ENCODE measurements at places on chromosomes 2 and 18. TPM values are rescaled to one million over a fixed set of nuclear protein-coding genes. Genes with fewer than 3 reads are reported as not detected.

GRCh38 chr2:40654346-40654745, 202.5 kb upstream of the SLC8A1 start:
- H3K27ac ChIP-seq, result no peak overlapping the region
- no peak overlapping the region for H3K4me3 ChIP-seq
- no peaks in the 10 kb centered on the region for H3K36me3 ChIP-seq
- DNase-seq, result no peak

Gene POTEI
- not detected for total RNA-seq

DNA sequence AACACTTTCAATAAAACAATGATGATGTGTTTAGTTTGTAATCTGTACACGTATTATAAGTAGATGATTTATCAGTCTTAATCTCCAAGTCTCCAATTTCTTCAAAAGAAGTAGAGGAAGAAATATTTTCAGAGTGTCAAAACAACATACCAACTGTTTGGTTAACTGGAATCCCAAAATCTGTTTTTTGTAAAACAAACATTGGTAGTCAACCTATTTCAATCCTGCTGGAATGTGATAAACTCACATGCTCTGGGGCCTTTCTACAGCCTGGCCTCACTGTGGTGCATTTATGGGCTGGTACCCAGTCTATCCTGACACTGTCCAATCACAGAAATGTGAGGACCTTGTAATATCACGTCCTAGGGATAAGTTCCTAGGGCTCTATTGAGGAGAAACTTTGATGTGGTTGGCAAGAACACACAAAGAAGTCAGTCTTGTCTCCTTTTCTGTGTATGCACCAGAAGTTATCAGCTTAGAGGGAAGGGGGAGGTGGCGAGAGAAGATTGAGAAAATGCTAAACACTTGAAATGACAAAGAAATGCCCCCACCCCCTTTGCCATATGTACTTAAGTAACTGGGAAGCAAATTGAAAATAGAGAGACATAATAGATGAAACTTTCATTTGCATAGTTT, 47.2 kb downstream of the PRKRA start:
- H3K36me3 ChIP-seq, result no peaks in the 10 kb centered on the region
- H3K27ac ChIP-seq, result no peak overlapping the region
- no peaks in the 10 kb centered on the region for H3K27me3 ChIP-seq
- DNase-seq, result no peak

- no peak for DNase-seq
- no peaks in the 10 kb centered on the region for H3K27me3 ChIP-seq
- no peak overlapping the region for H3K4me3 ChIP-seq
Measured at GRCh38 chr18:41745166-41746049, 209.6 kb upstream of the PIK3C3 start.

- no peaks in the 10 kb centered on the region for H3K27me3 ChIP-seq
- no peaks in the 10 kb centered on the region for H3K4me1 ChIP-seq
- H3K27ac ChIP-seq, result no peak overlapping the region
- no peak overlapping the region for H3K4me3 ChIP-seq
Measured at GRCh38 chr2:46470114-46470628, 9.2 kb upstream of the TMEM247 start.

GRCh38 chr18:71398531-71398930, 1109.7 kb downstream of the SOCS6 start:
- no peak overlapping the region for H3K27ac ChIP-seq
- no peaks in the 10 kb centered on the region for H3K36me3 ChIP-seq
- H3K4me3 ChIP-seq, result no peak overlapping the region
- H3K4me1 ChIP-seq, result no peaks in the 10 kb centered on the region

DNA sequence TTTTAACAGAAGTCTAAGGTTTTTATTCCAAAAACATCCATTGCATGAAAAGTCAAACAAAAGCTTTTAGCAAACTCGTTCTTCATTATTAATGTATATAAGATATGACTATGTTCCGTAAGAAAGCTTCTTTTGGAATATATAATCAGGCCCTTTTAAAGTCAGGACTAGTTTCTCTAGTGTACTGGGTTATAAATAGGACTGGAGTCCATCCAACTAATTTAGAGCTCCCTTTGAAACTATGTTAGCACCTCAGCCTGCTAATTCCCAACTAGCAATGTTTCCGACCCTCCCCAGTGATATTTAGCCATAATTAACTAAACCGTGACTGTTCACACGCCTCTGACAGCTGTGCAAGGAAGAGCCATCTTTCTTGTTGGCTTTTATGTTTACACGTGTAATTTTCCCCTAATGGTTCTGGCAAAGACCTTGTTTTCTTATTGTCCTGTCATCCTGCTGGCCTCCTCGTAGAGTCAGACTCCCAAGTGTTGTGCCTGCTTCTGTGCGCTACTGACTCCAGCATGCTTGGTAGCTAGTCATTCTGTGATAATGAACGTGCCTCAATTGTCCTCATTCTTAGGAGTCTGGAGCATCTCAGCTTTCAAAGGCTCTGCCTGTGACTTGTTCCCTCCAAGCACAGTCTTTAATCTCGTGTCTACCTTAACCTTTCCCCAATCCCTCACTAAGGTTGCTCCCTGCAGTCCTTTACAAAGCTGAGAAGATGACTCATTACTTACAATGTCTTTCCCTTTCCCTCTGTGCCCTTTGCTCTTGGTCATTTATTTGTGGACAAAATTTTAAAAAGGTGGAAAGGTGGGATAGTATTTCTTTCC, 172.2 kb upstream of the RASGRP3 start:
- no peak overlapping the region for H3K27ac ChIP-seq
- peaks cover 4% of the 10 kb centered on the region for H3K4me1 ChIP-seq
- no peaks in the 10 kb centered on the region for H3K36me3 ChIP-seq
- H3K27me3 ChIP-seq, result no peaks in the 10 kb centered on the region
- no peak overlapping the region for H3K4me3 ChIP-seq
- no peak for DNase-seq

GRCh38 chr2:230230496-230231200, 5.1 kb downstream of the SP140 start:
- no peaks in the 10 kb centered on the region for H3K4me1 ChIP-seq
- no peaks in the 10 kb centered on the region for H3K36me3 ChIP-seq
- H3K27ac ChIP-seq, result no peak overlapping the region
- no peak overlapping the region for H3K4me3 ChIP-seq

Gene CDH2
- 0.38 TPM for total RNA-seq

GRCh38 chr2:20654535-20654813, 3.6 kb upstream of the HS1BP3 start:
- DNase-seq, result no peak
- no peak overlapping the region for H3K27ac ChIP-seq
- H3K36me3 ChIP-seq, result no peaks in the 10 kb centered on the region
- no peak overlapping the region for H3K4me3 ChIP-seq

Gene GAL3ST2
- total RNA-seq, result not detected

GRCh38 chr18:45163871-45164270, 451.4 kb upstream of the SLC14A2 start:
- no peak overlapping the region for H3K27ac ChIP-seq
- no peaks in the 10 kb centered on the region for H3K36me3 ChIP-seq
- no peak overlapping the region for H3K4me3 ChIP-seq

DNA sequence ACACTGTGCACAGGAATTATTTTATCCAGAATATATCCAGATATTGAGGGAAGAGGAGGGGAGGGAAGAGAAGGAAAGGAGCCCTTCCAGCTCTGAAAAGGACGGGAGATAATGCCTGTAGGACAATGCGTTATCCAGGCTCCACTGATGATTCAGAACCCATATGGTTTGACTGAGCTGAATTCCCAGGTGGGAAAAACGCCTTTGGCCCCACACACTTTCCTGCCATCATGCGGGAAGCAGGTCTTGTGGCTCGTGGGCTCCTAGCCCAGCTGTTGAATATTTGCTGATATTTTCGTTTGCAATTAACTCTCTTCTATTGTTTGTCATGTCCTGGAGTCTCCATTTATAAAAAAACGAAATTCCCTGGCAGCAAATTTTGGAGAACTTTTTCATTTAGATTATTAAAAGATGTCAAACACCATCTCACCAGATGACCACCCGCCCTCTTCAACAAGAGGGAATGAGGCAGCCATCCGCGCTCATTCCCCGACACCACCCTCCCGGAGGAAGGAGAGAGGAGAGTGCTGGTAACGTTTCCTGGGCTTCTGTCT, 8.9 kb downstream of the COL6A3 start:
- no peak for DNase-seq
- H3K36me3 ChIP-seq, result no peaks in the 10 kb centered on the region
- peak overlapping the region; percentile 76 for H3K27ac ChIP-seq
- H3K4me3 ChIP-seq, result no peak overlapping the region
- H3K4me1 ChIP-seq, result peaks cover 19% of the 10 kb centered on the region

GRCh38 chr2:67773851-67774250, 289.0 kb downstream of the C1D start:
- H3K4me3 ChIP-seq, result no peak overlapping the region
- DNase-seq, result no peak
- H3K27ac ChIP-seq, result no peak overlapping the region
- H3K36me3 ChIP-seq, result no peaks in the 10 kb centered on the region
- H3K4me1 ChIP-seq, result no peaks in the 10 kb centered on the region

Data from gastrocnemius medialis (tissue), 4 donors.